ENCODE measurements at places on chromosomes 1 and 21.

DNA sequence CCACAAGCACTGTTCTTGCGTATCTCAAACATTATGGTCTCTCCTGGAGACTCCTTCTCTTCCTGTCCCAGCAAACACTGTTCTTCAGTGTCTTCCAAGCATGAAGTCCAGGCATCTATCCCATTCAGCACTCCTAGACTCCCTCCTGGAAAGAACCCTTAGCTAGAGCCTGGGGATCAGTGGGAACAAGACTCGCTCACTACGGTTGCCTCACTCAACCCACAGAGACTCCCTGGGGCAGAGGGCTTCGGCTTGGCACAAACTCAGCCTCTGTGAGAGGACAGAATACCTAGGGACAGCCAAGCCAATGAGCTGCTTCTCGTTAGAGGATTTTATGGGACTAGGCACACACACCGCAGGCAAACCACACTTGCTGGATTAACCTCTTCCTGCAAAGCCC lies 86.5 kb upstream of the IPO9 start:
- H3K4me1 ChIP-seq, result peaks cover 9% of the 10 kb centered on the region
- no peaks in the 10 kb centered on the region for H3K36me3 ChIP-seq
- H3K27ac ChIP-seq, result no peak overlapping the region
- no peak for DNase-seq

DNA sequence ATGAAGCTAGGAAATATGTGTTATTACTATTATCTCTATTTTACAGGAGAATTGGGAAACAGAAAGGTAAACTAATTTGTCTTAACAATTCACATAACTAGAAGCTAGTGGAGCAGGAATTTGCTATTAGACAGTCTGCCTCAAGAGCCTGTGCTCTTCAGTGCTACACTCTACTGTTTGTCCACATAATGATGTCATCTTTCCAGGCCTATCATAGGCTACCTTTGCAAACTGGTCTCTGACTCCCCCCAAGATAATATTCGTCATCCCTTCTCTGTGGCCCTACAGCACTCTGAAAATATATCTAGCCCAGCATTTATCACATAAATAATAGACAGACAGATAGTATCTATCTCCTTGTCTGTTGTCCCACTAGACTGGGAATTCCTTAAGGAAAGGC lies 34.1 kb downstream of the TRIT1 start:
- no peak overlapping the region for H3K27ac ChIP-seq
- H3K27me3 ChIP-seq, result no peaks in the 10 kb centered on the region
- no peak for DNase-seq

- no peaks in the 10 kb centered on the region for H3K36me3 ChIP-seq
- peak; percentile 35 for DNase-seq
- peak overlapping the region; percentile 65 for H3K27ac ChIP-seq
Observed at GRCh38 chr21:45302082-45303061, 14.7 kb upstream of the POFUT2 start.

- peak overlapping the region; percentile 65 for H3K27ac ChIP-seq
- H3K27me3 ChIP-seq, result no peaks in the 10 kb centered on the region
- no peaks in the 10 kb centered on the region for H3K36me3 ChIP-seq
- peaks cover 5% of the 10 kb centered on the region for H3K4me1 ChIP-seq
- peak overlapping the region; percentile 72 for H3K4me3 ChIP-seq
Observed at GRCh38 chr1:174799136-174799479, 200.6 kb upstream of the CACYBP start.

GRCh38 chr1:8589571-8589970 lies 227.9 kb downstream of the RERE start:
- no peaks in the 10 kb centered on the region for H3K4me1 ChIP-seq
- no peak overlapping the region for H3K27ac ChIP-seq
- no peak for DNase-seq
- H3K36me3 ChIP-seq, result no peaks in the 10 kb centered on the region
- H3K27me3 ChIP-seq, result no peaks in the 10 kb centered on the region
- H3K4me3 ChIP-seq, result no peak overlapping the region

All from effector memory CD4-positive, alpha-beta T cell (primary cell).